ENCODE measurements at places on chromosomes 7 and 10.

DNA sequence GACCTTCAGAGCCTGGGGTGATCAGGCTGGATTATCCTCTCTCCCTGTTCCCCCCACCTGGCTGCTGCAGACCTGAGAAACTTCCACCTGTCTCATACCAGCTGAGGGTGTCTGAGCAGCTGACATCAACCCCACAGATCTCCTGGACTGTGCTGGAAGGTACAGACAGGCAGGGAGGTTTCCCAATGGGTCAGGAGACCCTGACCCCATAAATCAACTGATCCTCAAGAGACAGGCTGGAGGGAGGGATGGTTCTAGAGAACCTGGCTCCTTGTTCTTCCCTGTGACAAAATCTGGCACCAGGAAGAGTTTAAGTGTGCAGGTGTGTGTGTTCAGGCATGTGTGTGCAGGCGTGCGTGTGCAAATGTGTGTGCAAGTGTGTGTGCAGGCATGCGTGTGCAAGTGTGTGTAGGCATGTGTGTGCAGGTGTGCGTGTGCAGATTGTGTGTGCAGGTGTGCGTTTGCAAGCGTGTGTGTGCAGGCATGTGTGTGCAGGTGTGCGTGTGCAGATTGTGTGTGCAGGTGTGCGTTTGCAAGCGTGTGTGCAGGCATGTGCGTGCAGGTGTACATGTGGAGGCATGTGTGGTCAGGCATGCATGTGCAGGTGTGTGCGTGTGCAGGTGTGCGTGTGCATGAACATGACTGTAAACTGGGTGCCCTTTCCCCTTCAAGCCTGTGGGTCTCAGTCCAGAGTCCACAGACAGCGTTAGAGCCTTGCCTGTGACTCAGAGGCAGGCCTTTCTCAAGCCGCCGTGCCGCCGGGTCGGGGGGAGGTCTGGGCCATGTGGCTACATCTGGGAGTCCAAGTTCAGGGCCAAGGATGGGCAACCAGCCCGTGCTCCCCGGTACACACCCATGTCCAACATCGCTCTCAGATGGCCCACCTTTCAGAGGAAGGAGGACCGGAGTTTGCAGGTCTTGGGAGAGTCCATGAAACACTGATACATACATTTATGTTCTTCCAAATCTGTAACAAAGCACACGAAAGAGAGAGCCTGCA lies 50.1 kb upstream of the ELN start:
- DNase-seq: no peak

- no peak for DNase-seq
These were observed 4.5 kb upstream of the DGKI start for GRCh38 chr7:137850972-137851945.

DNA sequence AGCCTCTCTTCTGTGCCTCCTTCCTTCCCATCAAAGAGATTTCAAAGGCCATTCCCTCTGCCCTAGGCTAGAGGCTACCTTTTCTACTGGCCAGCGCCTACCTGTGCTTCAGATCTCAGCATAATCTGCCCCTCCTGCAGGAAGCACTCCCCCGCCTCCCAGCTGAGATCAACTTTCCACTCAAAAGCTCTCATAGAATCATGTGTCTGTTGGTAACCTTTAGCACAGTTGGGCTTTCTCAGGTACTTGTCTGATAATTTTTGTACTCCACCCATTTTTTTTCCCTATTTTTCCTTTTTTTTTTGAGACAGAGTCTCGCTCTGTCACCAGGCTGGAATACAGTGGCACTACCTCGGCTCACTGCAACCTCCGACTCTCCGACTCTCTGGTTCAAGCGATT lies 231.0 kb upstream of the PRSS58 start:
- no peak for DNase-seq

DNA sequence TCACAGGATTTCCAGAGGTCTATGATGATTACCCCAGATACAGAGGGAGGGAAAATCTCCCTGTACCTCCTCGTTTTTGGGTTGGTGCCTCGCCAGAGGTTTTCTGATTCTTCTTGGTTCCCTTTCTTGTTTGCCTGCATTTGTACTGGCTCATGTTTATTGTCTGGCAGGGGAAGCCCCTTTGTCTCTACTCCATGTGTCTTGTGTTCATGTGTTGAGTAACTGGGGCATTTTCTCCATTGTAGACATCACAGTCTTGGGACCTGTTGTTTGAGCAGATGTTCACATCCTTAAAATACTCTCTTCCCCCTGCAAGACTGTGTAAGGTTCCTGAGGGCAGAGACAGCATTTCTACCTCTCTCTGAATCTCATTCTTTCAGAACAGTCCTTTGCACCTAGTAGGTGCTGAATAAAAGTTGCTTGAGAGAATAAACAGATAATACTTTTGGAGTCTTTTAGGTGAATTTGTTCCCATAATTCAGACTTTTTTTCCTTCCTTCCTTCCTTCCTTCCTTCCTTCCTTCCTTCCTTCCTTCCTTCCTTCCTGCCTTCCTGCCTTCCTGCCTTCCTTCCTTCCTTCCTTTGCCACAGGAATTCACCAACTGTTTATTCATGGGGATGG lies 25.1 kb downstream of the CDK14 start:
- DNase-seq: no peak

GRCh38 chr10:53325066-53325465 lies 552.5 kb upstream of the MBL2 start:
- DNase-seq: no peak

DNA sequence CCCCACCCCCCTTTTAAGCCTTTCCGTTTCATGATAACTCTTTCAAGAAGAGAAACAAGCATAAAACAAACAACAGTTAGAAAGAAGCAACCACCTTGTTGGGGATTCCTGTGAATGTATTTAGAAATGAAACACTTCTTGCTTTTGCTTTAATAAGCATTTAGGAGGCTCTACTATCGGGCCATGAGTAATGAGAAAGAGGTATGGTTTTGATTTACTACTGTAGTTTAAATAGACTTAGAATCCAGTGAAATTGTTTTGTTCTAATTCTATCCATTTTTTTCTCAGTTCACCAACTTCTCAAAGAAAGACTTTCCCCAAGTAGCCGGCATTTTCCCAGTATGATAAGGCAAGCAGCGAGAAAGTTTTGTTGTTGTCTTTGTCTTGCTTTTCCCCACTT lies 168.7 kb upstream of the HABP2 start:
- no peak for DNase-seq

GRCh38 chr10:5484205-5484604 lies 15.2 kb downstream of the CALML5 start:
- no peak for DNase-seq

GRCh38 chr10:89164920-89165319 lies 42.2 kb downstream of the CH25H start:
- no peak for DNase-seq

DNA sequence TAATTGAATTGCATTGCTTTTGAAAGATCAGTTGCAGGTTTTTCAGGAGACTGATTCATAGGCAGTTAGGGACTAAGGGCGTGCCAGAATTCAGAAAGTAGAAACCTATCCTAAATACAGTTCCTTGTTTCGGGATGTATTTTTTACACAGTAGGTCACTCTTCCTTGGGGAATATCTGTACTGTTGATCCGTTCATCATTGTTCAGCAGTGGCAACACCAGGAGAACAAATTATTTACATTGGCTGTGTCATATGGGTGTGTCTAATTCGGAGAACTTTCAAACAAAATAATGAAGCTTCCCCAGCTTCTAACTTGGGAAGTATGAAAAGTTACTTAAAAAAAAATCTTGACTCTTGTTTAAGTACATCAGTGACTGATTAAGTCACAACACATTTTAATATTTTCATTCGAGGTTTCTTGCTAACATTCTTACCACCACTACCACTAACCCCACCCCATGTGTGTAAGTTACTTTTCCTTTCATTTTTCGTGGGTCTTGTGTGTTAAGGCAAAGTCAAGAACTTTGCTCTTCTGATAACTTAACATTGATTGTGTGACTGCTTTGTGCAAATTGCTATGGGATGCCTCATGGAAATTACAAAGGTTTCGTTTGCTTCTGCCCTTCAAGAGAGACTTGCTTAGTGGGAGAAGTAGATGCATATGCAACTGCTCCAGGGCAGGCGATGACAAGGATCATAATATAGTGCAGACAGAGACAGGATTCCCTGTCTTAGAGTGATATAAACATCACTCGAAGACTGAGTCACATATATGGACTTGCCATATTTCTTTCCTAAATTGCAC lies 43.8 kb upstream of the RPA3 start:
- DNase-seq: no peak

DNA sequence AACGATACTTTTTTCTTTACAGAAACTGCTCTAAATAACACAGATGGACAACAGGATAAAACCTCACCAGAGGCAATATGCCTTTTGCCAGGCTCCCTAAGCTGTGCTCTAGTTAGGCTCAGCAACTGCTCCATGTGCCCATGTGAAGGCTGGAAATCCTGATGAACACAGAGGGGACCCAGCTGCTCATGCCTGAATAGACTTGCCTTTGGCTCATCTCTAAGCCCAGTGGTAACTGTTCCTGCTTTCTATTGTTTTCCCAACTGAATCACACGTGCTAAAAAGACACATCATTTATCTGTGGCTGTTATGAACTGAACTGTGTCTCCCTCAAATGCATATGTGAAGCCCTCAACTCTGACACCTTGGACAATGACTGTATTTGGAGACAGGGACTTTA lies 110.4 kb downstream of the RNF216 start:
- no peak for DNase-seq

DNA sequence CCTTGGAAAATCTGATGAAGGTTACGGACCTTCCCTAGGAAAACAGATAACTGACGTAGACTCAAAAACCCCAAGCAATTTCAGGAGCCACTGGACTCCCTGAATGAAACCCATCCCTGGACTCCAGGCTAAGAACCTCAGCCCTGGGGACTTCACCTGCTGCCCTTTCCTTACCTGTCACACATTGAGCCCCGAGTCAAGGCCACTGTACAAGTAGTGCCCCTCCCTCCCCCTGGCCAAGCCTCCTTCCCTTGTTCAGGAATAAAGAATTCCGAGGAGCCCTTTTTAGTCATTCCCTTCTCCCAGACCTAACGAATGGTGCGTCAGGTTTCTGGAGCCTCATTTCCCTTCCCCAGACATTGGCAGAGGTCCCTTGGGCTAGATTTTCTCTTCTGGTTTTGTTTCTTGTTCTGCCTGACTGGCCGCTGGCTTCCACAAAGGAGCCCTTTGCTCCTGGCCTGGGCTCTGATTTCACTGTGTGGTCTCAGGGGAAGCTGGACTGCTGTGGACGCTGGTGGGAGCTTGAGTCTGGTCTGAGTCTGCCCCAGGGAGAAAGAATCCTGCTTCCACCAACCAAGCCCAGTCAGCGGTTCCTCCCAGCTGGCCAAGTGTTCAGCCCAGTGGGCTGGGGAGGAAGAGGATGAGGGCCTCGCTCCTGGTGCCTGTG lies 31.7 kb downstream of the ZNF775 start:
- no peak for DNase-seq

DNA sequence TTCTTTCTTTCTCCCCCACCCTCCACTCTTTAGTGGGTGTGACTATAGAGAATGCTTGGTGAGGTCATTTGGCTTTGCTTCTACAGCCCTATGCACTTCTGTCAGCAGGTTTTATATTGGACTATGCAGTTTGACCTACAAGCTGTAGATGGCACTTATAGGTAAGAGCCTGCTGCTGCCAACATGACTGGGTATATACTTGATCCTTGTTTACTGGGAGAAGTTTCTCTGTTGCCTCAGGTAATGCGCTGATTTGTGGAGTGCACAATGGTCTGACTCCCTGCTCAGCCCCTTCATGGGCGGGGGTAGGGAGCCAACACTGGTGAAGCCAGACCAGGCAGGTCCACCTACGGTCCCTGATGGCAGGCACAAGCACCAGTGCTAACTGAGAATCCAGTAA lies 33.7 kb upstream of the C7orf33 start:
- DNase-seq: no peak

GRCh38 chr7:146943483-146943882 lies 826.9 kb downstream of the CNTNAP2 start:
- DNase-seq: no peak

- no peak for DNase-seq
These were observed 82.9 kb downstream of the KLF6 start for GRCh38 chr10:3702056-3702546.

DNA sequence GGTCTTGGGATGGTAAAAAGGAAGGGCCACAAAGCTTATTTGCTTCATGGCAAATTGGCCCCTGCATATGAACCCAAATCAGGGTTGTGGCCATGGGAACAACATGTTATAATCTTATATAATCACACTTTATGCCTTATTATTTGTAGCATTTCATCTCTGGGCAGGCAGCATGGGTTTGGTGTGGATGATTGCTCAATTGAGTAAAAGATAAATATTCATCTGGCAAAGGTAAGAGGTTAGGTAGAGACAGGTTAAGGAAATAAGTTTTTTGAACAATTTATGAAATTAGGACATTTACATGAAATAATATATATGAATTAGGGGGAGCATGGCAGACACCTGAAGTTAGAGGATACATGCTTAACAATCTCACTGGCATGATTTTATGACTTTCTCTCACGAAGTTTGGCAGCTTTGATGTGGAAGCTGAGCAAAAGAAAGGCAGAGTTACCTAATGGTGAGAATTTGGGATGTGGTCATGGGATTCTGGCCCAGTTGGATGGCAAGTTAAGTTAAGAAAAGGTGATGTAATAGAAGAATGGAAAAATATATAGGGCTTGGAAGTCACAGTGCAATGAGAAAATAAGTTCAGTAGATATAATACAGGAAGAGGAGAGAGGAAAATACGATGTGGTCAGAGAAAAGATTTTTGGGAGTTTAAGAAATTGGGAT lies 88.1 kb upstream of the FAM3C start:
- DNase-seq: no peak

- DNase-seq: no peak
These were observed 682.0 kb upstream of the FOXK1 start for GRCh38 chr7:4000139-4000538.

- no peak for DNase-seq
These were observed 51.3 kb downstream of the FAM13C start for GRCh38 chr10:59311025-59311424.

Measured in HS-27A (cell line).